BE2C (cell line): ENCODE measurements at places on chromosomes 2 and 18.

DNA sequence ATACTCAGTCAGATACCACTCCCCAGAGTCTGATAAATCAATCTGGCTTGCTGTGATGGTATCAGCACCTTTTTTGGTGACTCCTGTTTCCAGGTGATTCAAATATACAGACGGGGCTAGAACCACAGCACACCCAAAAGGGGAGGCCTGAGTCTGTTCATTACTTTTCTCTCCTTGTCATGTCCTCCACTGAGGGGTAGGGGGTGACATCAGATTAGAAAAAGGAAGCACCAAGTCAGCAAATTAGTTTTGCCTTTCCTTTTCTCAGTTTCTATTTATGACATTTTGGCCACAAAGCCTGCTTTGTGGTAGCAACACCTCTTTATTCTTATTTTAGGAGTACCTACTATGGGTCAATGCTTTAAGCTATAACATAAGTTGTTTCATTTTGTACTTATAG lies 127.4 kb downstream of the CCDC102B start:
- DNase-seq, result no peak

GRCh38 chr2:219448099-219448775 lies 13.6 kb downstream of the SPEG start:
- DNase-seq, result no peak

- no peak for DNase-seq
Measured at GRCh38 chr2:29236074-29236473, 120.9 kb downstream of the CLIP4 start.

- no peak for DNase-seq
Measured at GRCh38 chr2:69618362-69618761, 25.2 kb downstream of the AAK1 start.

DNA sequence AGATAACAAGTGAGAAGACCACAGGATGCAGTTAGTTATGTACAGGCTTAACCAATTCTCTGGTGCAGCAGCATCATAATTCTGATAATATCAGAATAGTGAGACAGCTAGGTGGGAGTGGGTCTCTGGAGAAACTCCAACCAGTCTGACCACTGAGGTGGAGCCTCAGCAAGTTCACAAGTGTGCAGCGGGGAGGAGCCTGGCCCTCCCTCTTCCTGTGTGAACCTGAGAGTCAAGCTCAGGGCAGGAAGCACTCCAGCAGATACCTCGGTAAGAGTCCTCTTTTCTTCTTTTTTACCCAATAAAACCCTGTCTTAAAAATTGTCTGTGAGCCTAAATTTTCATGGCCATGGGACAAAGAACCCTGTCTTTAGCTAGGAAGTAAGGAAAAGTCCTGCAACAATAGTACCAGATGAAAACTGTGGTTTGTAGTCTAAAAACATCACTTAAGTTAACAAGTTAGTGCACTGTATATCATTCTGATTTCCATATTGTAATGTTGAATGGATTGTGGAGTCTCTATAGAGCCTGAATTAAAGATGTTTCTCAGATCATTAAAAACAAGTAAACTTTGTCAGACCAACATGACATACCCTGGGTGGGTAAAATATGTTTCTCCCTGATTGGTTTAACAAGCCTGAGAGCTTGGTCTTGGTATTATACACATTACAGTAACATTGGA lies 370.8 kb downstream of the TMEM182 start:
- no peak for DNase-seq

GRCh38 chr2:158716121-158716791 lies 78.9 kb upstream of the DAPL1 start:
- no peak for DNase-seq

DNA sequence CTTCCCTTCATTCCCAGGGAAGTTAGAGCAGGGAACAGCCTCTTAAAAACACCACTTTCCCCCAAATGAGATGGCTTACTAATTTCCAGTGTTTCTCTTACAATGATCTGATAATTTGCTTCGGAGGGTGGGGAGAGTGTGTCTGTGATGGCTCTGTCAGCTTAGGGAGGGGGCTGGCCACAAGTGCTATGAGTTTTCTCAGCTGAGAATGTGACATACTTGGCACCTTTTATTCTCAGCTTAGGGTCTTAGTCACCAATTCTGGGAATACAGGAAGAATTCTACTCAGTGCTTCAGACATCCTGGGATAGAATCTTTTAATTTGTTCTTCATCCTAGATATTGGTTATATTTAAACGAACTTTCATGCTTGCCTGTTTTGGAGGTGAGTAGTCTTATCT lies 64.4 kb downstream of the AOX1 start:
- no peak for DNase-seq

- DNase-seq, result no peak
Measured at GRCh38 chr2:20925265-20925889, 102.5 kb upstream of the LDAH start.

DNA sequence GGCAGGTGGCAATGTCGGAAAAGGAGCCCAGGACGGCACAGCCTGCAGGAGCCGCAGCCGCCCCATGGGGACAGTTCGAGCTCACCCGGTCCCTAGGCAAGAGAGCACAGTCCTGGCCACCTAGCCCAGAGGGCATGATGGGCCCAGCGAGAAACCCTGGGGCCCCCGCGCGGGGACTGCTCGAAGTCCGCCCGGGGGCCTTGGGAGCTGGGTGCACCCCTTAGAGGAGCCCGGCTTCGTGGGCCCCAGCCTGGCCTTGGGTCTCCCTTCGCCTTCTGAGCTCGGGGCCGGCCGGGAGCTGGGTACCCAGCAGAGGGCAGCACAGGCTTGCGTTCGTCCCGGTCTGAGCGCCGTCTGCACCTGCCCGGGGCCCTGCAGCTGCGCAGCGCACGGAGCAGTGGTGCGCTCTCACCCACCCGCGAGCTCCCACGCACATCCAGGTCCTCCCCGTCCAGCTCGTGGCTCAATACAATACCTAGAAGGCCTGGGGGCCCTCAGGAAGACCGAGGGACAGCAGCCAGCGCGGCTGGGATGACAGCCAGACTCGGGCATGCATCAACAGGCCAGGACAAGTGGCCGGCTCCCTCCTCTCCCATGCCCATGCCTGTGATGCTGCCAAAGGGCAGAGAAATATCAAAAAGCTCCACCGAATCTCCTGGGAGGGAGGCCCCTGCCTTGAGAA lies 96.2 kb upstream of the ZNF532 start:
- peak; percentile 71 for DNase-seq

DNA sequence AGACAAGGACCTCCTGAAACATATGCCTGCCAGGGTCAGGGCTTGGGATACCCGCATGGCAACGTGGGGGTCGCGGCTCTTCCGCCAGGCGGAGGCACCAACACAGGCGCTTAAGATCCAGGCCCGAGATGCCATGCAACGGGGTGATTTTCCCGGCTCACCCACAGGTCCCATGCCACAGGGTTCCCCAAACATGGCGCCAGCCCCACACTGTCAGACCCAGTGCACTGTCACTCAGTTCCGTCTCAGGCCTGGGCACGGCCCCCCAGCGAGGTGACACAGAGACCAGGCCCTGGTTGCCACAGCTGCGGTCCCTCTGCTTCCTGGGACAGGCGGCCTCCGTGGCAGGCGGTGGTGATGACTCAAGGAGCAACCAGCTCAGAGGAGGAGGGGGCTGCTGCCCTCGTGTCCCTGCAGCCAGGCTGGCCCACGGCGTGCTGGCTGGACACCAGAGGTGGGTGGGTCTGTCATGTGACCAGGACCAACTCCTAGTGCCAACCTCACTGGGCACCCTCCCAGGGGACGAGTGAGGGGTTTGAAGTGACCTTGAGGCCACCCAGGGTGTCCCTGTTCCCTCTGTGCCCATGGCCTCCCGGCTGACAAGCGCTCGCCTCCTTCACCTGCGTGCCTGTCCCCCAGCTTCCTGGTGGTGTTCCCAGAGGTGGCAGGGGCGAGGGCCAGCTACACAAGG lies 4.9 kb downstream of the PDCD1 start:
- DNase-seq, result peak; percentile 32

- DNase-seq, result no peak
Measured at GRCh38 chr2:117027646-117028045, 786.8 kb upstream of the DDX18 start.

GRCh38 chr18:4677006-4677405 lies 221.9 kb upstream of the DLGAP1 start:
- DNase-seq, result no peak

- DNase-seq, result peak; percentile 79
Measured at GRCh38 chr2:1591978-1592907, 152.1 kb downstream of the PXDN start.

- DNase-seq, result no peak
Measured at GRCh38 chr2:47897883-47898731, 8.2 kb downstream of the FBXO11 start.

DNA sequence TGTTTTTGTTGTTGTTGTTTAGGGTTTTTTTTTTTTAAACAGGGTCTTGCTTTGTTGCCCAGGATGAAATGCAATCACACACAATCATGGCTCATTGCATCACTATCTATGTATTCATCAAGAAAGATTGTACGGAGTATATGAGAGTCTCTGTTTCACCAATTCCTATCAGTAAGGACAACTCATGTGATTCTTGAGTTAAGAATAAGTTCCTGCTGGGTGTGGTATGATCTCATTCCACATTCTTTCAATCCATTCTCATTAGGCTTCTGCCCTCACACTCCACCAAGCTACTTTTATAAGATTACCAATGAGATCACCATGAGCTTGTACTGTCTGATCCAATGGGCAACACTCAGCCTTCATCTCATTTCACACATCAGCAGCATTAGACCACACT lies 9.1 kb upstream of the AP1S3 start:
- no peak for DNase-seq

DNA sequence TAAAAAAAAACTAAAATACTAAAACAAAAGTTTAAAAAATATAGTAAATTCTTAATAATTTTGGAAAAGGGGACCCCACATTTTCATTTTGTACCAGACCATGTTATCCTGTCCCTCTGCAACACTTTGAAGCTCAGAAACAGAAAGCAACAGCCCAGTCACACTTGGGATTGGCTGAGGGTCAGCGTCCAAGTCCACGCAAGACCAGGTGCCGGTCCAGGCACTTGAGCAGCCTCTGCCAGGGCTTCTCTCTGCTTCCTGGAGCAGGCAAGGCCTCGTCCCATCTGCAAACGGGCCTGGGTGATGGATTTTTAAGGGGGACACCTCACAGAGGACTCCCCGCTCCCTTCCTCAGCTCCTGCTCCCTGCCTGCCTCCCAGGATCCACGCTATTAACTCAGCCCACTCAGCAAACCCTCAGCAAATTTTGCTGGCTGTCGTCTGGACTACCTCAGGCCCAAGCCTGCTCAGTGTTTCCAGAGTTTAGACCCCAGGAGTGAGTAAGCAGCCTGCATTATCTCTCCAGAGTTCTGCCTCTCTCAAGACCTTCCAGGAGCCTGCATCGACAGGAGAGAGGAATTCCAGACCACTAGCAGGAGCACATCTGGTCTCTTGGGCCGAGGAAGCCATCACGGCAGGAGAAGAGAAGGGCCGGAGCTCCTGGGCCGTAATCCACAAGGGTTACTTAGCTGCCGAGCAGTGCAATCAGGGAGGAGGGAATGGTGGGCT lies 88.7 kb upstream of the STPG4 start:
- DNase-seq, result peak; percentile 70

DNA sequence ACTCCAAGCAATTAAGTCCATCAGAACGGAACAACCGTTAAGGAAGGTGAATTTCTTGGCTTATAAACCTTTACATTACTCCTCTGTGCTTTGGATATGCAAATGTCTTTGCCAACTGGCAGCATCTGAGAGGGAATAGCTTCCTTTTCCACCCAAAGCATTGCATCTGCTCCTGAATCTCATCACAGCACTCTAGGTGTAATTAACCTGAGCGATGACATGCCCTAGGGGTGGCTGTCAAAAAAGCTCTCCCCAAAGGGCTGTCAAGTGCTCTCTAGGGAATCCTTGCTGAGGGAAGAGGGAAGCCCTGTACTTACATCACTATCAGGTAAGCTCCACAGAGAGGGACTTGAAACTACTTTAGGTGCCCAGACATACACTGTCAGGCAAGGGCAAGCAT lies 5.5 kb upstream of the SMARCAL1 start:
- DNase-seq, result no peak

- DNase-seq, result no peak
Measured at GRCh38 chr18:51884039-51884438, 456.0 kb upstream of the DCC start.

DNA sequence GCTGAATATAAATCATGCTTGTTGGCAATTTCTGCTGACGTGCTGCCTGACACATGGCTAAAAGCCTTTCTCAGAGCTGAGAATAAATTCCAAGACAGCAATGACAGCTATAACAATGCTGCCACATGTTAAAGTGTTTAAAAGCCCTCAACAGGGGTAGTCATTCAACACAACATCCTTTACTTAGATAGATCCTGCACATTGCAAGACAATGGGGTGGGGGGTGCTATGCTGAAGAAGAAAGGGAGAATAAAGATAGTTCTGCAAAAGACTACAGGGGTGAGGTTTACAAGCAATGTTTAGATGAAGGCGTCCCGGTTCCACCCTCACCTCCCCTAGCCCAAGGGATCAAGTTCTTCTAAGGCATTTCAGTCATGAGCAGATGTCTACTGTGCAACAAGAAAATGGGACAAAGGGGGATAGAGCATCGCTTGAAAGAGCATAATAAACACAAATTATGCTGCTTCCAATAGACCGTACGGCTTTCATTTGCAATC lies 291.0 kb upstream of the ACVR2A start:
- DNase-seq, result no peak

DNA sequence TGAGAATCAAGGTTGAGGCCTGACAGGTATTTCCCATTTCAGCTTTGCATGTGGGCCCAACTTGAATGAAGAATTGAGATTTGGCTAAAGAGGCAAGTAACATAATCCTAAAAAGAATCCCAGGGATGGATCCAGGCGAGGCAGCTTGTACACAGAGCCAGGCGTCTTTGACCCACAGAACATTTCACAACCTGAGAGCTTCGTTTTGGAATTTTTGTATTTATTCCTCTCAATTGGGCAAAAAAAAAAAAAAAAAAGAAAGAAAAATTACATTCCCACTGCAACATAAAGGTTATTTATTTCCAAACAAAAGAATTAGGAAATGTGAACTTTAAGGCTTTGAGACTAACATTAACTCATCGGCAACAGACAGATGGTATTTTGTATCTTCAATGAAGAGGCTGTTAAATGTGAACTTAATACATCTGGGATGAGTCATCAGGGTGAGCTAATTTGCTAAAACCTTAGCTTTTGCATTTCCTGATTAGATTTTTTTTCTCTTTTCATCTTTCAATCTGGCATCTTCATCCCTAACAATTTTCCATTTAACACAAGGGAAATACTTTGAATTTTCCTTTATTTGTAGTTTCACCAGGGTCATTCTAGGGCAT lies 478.5 kb upstream of the TNP1 start:
- DNase-seq, result no peak

DNA sequence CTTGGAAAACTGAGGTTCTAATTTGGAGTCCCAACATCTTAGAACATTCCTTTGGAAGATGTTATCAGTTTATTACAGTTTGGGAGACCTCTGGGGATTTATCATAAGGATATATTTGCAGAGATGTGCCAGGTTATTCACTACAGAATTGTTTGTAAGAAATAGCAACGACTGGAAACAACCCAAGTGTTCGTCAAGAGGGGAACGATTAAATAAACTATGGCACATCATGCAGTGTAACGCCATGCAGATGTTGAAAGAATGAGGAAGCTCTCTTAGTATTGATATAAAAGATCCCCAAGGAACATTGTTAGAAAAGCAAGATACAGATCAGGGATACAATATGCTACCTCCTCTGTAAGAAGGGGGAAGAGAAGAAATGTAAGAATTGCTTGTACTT lies 210.6 kb downstream of the TMEM247 start:
- no peak for DNase-seq
